ENCODE measurements at places on chromosomes 2 and 18.

DNA sequence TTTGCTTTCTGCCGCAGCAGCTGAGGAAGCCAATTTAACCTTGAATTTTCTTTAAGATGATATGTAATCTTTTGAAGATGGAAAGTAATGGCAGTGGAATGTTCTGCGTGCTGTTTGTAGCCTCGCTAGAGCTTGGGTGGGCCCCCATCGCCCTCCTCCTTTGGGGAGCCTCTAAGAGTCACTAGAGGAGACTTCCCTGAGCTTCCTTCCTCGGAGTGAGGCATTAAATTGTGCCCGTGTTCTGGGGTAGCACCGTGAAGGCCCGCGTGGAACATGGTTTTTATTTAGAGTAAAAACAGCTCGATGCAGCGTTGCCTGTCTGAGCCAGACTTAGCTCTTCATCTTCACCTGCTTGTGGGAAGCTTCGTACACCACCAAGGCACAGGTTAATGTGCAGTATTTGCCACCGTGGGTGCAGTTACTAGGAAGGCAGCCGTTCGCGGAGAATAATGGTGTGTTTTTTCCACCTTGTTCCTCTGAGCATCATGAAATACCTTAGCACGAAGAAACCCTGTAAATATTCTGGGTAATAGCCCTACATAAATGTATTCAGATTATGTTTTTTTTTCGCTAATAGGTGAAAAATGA, 38.5 kb downstream of the NCK2 start:
- DNase-seq, result no peak

GRCh38 chr18:61833387-61833786, 59.4 kb downstream of the RNF152 start:
- DNase-seq, result no peak

DNA sequence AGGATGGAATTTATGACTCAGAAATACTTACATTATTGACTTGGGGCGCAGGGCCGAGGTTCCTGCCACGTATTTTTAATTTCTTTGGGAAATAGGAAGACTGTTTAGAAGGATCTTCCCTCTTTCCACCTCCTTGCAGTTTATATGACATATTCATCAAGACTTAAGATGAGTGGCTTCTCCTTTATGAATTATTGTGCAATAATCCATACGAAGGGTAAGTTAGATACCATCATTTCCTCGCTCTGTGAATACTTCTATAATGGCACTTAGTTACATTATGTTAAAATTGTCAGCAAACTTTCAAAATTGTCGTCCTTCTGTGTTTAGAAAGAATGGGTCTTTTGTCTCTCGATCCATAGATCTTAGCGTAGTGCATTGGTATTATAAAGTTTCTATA, 328.8 kb upstream of the UBE2E3 start:
- DNase-seq, result no peak

DNA sequence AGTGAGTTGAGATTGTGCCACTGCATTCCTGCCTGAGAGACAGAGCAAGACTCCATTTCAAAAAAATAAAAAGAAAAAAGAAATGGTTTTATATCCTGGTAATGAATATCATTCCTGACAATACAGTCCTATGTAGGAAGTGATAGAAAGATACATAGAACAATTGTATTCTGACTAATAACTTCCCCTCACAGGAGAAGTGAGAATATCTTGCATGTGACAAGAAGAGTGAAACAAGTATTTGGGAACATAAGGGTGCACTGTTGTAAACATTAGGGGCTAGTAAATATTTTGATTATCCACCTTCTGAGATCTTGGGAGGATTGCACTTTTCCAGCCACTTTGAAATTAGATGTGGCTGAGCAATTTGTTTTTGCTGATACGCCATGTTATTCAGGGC, 40.7 kb downstream of the KLHL14 start:
- DNase-seq, result no peak

- DNase-seq, result no peak
These were observed 50.0 kb upstream of the ITGA6 start for GRCh38 chr2:172377408-172377807.

DNA sequence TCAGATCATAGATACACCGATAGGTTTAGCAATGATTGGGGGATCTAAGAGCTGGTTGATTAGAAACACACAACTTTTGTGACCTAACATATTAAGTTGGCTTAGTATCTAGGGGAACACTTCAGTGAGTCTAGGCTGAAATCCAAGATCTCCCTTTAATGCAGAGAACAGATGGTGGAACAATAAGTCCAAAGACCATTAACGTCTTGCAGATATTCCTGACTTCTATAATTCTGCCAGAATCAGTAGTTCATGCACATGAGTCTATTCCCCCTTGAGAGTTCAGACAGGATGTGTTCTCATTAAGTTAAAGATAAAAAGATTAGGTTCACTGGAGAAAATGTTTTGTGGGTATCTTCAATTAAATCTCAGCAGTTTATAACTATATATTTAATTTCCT, 506.5 kb downstream of the TSN start:
- no peak for DNase-seq

DNA sequence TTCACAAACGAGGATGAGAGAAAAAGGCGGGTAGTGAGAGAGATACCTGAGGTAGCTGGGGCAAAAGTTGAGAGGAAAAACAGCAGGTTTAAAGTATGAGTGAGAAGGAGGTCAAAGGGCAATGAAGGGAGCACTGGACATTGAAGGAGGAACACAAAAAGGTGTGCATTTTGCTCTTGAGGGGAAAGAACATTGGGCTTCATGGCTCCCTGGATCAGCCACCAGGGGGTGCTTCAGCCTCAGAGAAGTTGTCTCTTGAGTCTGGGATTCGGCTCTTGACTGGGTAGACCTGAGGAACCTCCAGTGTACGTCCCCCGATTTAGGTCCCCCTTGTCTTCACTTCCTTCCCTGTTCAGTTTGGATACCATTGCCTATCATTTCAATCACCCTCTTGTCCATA, 128.5 kb downstream of the RAPGEF4 start:
- peak; percentile 41 for DNase-seq

Measured in substantia nigra (tissue), 51 donors.